Activated CD4-positive, CD25-positive, alpha-beta regulatory T cell treated with anti-CD3 and anti-CD28 coated beads, Interleukin-2, amount 50 U/mL, for 24 hours (primary cell): ENCODE measurements at places on chromosomes 2 and 18.
A peak's percentile ranks its signal among the peaks of the same experiment; 100 is the strongest.

DNA sequence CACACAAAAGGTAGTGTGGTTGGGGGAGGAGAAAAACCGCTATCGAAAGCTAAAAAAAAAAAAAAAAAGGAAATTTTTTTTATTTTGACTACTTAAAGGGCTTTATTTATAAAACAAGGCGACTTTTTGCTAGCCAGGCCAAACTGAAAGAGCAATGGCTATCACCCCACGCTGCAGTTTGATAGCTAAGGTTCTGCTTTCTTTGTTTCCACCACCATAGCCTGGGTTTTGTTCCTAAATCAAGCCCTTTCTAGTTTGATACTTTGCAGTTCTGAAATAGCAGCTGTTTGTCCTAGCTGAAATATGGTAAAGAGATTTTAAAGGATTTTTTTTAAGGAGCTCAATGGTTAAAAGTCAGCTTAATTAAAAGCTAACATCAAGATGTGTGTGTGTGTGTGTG is 67.4 kb upstream of the ABCA12 start:
- no peak for ATAC-seq

- no peak for ATAC-seq
Measured at GRCh38 chr18:8799001-8799400, 93.6 kb downstream of the MTCL1 start.

- ATAC-seq = no peak
Measured at GRCh38 chr2:42495234-42495581, 1.4 kb upstream of the KCNG3 start.

DNA sequence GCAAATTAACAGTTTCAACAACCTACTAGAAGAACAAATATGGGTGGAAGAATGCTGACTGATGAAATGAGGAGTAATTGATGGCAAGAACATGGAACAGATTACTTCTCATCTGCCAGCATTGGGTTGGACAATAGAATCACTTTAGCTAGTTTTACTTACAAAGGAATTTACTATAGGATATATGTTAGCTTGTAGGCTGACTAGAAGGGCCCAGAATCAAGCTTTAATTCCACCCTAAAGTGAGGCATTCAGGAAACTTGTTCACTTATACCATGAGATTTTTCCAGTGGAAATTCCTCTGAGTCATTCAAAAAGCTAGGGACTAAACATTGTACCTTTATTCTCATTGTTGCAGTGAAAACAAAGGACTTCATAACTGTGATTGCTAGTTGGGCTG is 5.0 kb upstream of the ZSWIM2 start:
- ATAC-seq = no peak

DNA sequence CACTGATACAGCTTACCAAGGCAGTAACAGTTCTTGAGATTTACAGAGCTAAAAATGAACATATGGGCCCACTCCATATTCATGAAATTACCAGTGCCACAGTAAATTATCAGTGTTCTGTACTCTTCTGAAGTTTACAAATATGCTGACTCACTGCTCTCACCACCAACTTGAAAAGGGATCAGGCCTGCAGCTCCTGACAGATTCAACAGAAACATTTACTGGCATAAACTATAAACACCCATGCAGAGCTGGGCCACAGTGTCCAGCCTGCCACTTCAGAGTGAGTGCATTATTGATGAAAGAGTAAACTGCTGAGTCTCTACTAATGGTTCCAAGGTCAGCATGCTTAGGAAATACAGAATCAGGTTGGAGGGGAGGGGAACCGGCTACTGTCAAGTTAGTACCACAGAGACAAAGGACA is 83.1 kb downstream of the FARSB start:
- ATAC-seq = no peak

DNA sequence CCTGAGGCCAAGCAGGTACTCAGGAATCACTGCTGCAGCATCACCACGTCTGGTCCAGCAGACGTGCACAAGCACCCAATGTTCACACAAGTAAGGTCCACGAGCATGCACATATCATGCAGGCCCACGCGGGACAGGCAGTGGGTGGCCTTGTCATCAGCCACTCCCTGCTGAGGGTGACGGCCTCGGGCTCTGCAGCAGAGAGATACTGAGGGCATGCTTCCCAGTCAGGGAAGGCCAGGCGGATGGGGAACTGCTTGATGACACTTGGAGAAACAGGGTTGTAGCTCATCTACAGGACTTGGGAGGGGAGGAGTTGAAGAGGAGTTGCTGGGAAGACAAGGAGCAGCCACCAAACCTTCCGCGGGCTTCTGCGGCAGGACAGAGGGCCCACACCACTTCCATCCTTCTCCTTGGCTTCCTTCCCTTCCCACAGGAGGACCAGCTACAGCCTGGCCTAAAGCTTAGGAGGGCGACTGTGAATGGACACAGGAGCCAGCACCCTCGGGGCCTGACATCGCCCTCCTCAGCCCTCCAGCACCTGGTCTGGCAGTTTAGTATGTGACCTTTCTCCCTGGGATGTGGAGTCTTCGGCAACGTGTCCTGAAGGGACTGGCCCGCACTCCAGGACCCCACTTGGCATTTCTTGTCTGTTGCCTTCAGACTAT is 15.2 kb downstream of the MFSD2B start:
- no peak for ATAC-seq

GRCh38 chr2:36473230-36473629 is 117.7 kb downstream of the CRIM1 start:
- ATAC-seq = no peak

DNA sequence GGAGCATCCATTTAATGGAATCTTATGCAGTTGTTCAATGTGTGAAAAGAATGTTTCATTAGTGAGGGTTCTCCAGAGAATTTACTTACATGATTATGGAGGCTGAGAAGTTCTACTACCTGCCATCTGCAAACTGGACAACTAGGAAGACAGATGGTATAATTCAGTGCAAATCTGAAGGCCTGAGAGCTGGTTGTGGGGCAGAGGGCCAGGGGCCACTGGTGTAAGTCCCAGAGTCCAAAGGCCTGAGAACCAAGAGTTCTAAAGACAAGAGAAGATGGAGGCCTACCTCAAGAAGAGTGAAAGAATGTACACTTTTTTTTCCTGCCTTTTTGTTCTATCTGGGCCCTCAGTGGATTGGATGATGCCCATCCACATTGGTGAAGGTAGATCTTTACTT is 114.8 kb downstream of the DDX1 start:
- ATAC-seq = no peak

GRCh38 chr2:138193416-138194213 is 229.3 kb downstream of the HNMT start:
- ATAC-seq = no peak

GRCh38 chr2:152036611-152037469 is 62.0 kb downstream of the CACNB4 start:
- no peak for ATAC-seq

DNA sequence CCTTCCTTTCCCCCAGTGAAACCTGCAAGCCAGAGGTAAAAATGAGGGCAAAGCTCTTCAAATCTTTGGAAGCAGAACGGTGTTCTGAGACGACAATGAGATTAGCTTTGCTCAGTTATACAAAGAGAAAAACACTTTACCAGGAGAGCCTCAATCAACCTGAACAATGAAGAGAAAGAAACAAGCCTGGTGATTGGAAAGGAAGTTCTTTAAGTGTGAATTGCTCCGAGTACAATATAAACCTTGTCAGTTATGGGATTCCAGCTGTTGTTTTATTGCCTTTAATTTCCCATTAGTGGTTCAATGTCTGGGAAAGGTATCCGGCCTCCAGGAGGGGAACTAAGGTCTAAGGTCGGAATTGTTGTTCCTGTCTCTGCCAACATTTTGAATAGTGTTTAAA is 901.6 kb downstream of the EPHA4 start:
- no peak for ATAC-seq

DNA sequence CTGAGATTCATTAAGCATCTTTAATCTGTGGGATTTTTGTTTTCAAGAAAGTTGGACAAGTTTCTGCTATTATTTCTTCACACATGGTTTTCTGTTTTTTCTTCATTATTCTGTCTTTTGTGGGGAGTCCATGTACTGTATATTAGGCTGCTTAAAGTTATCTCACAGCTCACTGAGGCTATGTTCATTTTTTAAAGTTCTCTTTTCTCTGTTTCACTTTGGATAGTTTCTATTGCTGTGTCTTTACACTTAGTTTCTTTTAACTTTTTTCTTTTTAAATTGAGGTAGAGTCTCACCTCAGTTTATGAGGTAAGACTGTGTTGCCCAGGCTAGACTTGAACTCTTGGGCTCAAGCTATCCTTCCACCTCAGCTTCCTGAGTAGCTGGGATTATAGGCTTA is 8.6 kb downstream of the OSBPL6 start:
- no peak for ATAC-seq

DNA sequence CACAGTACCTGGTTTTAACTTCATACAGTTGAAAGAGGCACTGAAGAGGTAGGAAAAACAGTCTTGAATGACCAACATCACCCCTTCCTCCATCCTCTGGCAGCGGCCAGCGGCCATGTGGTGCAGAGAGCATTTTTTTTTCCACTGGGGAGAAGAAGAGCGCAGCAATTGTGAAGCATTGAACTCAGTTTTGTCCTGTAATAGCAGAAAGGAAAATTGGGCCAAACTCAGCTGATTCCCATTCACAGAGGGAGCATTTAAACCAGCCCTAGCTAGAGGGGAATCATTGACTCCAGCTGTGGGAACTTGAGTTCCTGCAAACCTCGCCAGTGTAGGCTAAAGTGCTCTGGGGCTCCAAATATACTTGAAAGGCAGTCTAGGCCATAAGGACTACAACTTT is 316.6 kb upstream of the CHST9 start:
- no peak for ATAC-seq

DNA sequence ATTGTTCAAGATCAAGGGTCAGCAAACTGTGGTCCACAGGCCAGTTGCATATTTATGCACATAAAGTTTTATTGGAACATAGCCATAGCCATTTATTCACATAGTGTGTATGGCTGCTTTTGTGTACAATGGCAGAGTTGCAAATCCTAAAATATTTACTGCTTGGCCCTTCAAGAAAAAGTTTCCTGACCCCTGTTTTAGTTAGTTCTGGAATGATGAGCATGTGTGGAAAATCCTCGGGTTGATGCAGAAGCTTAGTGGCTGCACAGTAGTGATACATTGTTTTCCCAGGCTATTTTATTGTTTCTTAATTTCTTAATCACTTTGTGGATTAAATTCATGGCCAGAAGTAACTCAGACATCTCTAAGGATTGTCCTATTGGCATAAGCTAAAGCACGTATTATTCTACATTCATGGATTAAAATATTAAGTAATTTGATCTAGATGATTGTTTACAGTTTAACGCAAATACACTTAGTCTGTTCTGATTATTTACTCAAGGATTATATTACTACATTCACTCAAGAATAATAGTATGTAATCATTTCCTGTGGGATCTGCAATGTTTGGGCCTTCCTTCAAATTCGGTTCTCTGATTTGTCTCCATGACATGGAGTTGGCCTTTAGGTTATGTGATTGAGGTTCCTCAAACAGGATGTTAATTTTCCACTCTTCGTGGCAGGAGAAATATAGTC is 165.5 kb downstream of the TMEM247 start:
- no peak for ATAC-seq

GRCh38 chr2:235666213-235666781 is 172.5 kb downstream of the AGAP1 start:
- no peak for ATAC-seq

DNA sequence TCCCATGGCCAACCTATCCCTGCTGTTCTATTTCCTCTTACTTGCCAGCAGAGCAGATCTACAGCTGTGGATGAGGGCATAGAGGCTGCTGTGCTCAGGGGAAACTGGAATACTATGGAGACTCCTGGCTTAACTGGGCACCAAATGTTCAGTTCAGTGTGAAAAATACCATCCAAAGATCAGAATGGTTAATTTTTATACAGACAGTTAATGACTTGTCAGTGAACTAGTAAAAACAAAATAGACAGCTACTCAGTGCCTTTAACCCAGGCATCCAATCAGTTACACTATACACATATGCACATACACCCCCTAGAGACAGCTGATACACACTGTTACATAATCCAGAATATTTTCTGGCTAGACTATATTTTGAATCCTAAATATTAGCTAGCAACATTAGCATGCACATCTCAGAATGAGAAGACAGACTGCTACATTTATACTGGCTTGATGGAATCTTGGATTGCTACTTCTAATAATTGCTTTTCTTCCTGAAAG is 59.1 kb upstream of the WIPF1 start:
- no peak for ATAC-seq

- peak; percentile 91 for ATAC-seq
Measured at GRCh38 chr2:2646433-2647051, 315.5 kb upstream of the MYT1L start.

DNA sequence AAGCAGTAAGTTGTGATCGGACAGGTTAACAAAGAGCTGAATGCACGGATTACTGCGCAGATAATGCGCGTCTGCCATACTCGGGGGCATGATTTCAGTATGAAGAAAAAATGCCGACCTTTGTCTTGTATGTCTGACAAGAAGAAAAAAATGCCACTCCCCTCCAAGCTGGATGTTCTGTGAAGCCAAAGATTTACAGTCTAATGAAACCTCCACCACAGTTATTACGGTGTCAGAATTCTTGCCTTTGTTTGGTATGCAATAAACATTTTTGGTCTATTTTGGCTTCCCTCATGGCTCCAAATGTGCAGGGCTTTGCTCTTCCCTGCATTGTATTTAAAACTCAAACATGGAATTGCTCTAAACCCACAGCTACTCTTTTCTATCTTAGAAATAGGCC is 72.2 kb upstream of the THUMPD2 start:
- no peak for ATAC-seq

DNA sequence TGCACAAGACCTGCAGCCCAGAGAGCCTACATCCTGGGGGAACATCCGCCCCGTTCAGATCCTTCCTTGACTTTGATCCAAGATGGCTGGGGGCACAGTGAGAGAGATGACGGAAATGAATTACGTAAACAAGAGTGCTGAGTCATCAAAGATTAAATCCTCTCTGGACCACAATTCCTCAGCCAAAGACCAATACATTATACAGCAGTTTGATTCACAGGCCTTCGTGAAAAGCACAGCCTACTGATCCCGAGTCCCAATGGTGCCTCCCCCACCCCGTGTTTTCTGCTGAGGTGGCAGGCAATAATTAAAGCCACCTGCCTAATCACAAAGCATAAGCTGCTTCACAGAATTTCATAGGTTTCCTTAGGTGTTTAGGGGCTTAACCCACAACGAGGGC is 43.0 kb downstream of the MYO5B start:
- ATAC-seq = no peak

DNA sequence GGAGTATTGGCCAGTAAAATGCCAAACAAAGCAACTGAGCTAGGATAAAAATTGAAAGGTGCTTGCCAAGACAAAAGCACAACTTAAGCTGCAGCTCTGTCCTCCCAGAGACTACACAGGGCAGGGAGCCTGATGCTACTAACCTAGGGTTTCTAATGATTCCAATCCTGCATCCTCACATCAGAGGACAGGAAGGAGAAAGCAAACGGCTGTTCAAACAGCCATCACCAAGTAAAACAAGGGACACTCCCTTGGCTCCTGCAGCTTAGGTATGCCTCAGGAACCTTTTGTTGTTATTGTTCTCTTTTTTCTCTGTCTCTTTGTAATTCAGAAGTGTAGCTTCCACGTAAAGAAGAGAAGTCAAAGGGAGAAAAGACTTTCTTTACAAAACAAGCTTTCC is 99.5 kb downstream of the TCF4 start:
- no peak for ATAC-seq

DNA sequence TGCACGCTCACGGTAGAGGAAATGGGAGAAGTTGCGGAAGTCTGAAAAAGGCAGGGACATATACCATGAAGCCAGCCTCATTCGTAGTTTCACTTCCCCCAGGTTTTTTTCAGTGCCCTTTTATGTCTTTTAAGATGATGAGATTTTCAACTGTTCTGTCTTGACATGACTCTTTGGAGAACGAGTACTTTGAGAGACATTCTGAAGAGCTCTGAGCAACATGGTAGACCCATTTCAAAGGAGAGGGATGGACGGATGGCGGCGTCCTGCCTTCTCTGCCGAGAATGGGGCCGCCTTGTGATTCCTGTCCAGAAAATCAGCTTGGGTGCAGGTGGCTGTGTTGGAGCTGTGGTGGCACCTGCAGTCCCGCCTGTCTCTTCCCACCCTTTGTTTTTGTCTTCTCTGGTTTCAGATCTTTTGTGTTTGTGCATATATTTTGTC is 41.7 kb downstream of the SH3BP4 start:
- no peak for ATAC-seq
